ENCODE measurements at places on chromosomes 4 and X.

GRCh38 chr4:44447563-44448504, 775 bp downstream of the KCTD8 start:
- DNase-seq, result peak; percentile 53

GRCh38 chr4:40173470-40173875, 23.4 kb upstream of the RHOH start:
- DNase-seq, result no peak

- DNase-seq, result peak; percentile 43
Measured at GRCh38 chr4:71713611-71714203, 70.2 kb downstream of the GC start.

GRCh38 chr4:5869966-5870619, 22.8 kb downstream of the CRMP1 start:
- peak; percentile 39 for DNase-seq

GRCh38 chrX:153725039-153725831, 579 bp downstream of the ABCD1 start:
- DNase-seq, result no peak

DNA sequence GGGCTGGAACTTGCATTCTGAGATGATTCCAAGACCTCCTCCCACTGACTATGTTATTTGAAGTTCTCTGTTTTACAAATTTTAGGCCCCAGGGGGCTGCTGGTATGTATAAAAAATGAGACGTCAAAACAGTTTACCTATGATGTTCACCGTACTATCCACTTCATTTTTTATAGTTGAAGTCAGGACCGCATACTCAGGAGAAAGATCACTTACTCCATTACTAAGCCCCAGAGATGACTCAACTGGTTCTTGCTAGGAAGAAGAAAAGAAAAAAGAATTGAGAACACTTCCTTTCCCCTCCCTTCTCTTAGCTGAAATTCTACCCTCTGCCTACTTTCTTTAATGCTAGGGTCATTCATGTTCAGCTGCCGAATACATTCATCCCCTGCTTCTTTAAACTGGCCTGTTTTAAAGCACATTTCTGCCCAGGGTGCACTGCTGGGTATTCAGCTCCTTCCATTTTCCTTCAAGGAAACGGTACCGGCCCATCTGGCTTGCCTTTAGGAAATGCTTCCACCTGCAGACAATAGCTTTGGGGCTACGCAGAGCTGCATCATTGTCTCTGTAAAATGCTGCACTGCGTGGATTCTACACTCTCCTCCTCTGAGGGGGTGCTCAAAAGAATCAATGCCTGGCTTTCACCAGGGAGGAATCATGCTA, 66.2 kb downstream of the IRF2 start:
- DNase-seq, result no peak

- DNase-seq, result no peak
Measured at GRCh38 chr4:83371936-83372335, 37.3 kb upstream of the HPSE start.

DNA sequence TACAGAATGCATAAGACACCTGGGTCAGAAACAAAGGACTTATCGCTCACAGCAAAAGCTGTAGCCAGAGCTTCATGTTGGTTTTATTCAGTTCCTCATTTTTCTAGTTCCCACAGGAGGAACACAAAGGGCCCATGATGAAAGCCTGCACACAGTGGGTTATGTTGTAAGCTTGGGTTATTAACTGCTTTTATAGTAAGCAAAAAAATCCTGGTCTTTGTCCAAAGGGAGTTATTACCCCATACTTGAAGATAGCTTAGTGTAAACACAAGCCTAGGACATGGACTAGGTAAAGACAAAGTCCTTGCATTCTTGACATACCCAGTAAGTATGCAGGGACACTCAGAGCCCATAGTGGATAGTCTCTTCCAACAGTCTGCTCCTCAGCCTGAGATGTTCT, 11.7 kb downstream of the BBS12 start:
- DNase-seq, result no peak

- no peak for DNase-seq
Measured at GRCh38 chrX:13716905-13717304, 17.5 kb downstream of the TRAPPC2 start.

- no peak for DNase-seq
Measured at GRCh38 chr4:54099287-54099747, 646 bp upstream of the GSX2 start.

GRCh38 chr4:46386570-46386969, 3.4 kb downstream of the GABRA2 start:
- peak; percentile 85 for DNase-seq

GRCh38 chr4:136017556-136017955, 1514.7 kb downstream of the PCDH18 start:
- DNase-seq, result no peak

DNA sequence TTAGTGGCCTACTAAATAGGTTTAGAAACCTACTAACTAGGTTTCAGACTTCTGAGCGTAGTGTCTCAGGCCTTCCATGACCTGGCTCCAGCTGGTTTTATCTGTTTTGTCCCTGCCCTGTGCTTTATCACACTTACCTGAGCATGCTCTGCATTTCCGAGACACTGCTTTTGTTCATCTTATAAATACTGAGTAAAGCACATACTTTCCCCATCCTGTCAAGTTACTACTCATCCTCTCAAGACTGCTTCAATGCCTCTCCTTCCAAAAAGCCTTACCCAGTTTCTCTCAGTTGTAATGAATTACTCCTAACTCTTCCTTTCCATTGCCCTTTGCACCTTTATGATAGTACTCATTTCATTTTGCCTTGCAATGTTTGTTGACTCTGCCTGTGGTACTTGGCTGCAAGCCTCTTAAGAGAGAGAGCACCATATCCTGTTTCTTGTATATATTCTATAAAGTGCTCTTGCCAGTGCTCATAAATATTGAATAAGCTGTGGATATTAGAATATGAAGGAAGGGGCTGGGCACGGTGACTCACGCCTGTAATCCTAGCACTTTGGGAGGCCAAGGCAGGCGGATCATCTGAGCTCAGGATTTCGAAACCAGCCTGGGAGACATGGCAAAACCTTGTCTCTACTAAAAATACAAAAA, 34.4 kb downstream of the SLAIN2 start:
- no peak for DNase-seq

DNA sequence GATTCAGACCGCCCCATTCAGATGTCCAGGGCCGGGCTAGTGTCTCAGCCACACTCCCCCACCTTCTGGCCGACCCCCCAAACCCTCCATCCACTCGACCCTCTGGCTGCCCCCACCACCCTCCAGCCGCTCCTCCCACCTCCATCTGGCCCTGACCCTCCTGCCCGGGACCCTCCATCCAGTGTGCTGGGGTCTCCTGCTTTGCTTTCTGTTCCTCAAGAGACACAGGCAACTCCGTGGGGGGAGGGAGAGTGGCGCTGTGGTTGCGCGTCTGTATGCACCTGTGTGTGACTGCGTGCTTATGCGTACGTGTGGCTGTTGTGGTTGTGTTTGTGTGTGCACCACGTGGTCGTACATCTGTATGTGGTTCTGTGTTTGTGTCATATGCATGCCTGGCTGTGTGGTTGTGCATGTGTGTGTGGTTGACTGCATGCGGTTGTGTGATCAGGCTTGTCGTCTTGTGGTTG, 33.3 kb downstream of the CPLX1 start:
- no peak for DNase-seq

DNA sequence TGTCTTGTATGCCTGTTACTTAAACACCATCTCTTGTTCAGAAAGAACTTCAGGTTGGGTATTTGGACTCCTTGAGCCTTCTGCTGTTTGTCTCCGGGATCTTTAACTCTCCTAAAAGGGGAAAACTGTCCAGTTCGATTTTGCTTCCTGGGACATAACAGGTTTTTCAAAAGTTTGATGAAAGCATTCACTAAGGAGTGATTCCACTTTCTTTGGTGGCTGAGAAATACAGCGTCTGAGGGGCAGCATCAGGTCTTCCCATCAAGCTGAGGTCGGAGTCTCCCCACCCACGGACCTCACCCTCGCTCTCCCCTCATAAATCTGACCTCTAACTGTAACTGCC, 1.4 kb downstream of the AFAP1 start:
- DNase-seq, result no peak

DNA sequence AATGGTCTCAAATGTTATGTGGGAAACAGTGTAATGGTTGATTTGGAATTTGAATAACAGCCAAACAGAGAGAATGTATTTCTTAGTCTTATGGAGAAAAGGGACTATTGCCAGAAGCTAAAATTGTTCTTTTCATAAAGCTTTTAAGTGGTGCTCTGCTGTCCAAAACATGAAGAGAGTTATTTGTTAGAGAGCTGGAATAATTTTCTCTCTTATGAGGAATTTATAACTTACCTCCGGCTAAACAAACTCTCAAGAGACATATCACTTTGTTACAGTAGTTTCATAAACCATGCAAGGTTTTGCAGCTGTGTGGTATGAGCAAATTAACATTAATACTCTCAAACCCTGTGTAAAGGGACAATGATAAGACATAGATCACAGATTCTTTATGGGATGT, 28.6 kb downstream of the SULT1B1 start:
- DNase-seq, result no peak

DNA sequence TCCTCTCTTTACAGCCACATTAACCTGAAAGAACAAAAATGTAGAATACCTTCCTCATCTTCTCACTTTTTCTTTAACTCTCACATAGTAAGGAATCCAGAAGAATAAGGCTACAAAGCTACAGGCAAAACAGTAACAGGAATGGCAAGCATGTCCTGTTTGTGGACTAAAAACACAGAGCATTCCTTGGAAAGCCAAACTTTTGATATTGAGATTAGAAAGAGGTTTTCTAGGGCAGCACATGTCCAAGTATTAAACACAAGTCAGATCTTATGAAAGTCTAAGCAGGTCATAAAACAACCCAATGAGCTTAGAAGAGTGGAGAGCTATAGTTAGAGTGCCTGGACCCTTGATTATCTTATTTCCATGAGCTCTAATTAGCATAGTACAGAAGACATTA, 58.2 kb upstream of the FAM9C start:
- no peak for DNase-seq

- DNase-seq, result no peak
Measured at GRCh38 chrX:115912372-115912897, 258.1 kb upstream of the AGTR2 start.

- no peak for DNase-seq
Measured at GRCh38 chr4:104870495-104871233, 276.0 kb upstream of the TET2 start.

Data from NCI-H524 (cell line).